ENCODE measurements at places on chromosomes 5 and 9.

DNA sequence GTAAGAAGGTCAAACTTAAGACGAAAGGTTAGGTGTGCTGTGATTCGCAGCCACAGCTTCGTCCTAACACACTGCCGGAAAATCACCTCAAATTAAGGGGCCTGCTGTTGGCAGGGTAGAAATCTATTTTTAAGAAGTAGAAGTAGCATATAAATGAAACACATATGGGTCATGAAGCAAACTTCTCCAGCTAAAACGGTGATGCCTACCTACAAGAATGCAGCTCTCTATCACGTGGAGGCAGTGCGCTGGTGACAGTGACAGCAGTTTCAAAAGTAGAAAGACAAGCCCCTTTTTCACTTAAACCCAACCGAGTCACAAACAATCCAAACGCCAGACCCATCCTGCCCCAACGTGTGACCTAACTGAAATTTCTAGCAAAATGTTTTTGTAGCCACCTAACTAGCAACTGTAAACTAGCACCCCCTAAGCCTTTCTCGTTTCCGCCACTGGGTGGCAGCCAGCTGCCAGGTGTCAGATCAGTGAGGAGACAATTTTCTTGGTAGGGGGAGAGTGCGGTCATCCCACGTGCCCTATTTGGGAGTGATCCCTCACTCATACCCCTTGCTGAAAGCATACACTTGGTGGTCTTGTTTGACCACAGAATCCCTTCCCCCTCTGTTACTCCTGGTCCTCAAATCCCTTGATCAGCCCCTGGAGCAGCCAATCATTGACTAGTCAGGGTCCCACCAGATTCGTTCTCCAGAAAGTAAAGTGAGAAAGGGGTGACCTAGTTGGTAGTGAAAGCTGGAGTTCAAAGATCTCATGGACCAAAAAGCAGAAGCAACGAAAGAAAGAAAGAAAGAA, 71.8 kb upstream of the MAMDC2 start:
- peak; percentile 51 for DNase-seq

DNA sequence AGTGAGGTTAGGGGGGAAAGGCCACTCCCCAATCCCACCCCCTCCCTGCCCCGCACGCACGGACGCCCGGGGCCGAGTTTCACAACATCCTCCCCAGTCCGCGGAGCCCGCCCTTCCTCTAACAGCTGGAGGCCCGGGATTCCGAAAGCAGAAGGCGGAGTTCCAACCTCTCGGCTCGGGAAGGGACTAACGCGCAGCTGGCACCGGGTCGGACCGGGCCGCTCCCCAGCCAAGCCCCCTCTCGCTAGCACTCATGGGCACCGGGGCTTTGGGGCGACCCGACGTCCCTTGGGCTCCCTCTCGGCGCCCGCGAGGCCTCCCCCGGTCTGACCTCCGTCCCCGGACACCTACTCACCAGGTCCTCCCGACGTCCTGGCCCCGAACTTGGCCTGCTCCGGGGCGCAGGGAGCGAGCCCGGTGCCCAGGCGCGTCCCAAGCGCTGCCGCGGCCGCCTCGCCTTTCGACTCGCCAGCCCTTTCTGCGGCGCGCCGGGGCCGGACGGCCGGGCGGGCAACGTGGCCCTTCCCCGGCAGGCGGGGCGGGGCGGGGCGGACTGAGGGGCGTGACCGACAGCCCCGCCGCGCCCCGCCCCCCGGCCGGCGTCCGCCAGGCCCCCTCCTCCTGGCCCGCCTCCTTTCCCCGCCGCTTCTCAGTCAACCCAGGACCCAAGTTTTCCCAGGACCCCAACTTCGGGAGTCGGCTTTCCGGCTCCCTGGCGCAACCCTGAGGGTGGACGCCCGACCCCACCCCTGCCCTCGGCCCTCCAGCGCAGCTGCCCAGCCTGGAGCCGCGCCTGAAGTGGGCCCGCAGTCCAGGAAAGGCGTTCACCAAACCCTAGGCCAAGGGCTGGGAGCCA, at the start of gene MGAT1:
Gene MGAT1, minus strand, starts transcription at position 482 of the 856 bp plus-strand sequence. CDS start 9,835 bp downstream, outside the sequence.
- DNase-seq: peak; percentile 79

DNA sequence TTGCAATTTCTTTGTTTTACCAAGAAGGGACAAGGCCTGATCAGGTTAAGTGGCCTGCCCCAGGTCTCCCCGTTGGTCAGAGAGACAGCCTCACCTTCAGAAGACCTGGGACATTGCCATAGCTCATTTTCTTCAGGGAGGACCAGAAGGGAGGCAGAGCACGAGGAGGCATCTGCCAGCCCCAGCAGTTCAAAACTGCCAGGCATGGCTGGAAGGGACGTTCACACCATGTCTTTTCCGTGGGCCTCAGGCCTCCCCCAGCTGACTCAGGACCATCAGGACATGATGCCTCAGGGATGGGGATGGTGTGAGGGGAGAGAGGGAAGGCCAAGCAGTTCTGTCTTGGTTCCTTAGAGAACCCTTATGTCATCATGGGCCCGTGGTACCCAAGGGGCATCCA, 16.5 kb downstream of the IGIP start:
- no peak for DNase-seq

GRCh38 chr5:2143646-2144353, 261.1 kb upstream of the IRX4 start:
- DNase-seq: no peak

GRCh38 chr5:142313682-142314081, 11.1 kb downstream of the SPRY4 start:
- no peak for DNase-seq

- peak; percentile 71 for DNase-seq
These were observed 963 bp upstream of the CAST start for GRCh38 chr5:96660971-96661854.

- no peak for DNase-seq
These were observed 372.1 kb upstream of the C9orf72 start for GRCh38 chr9:27945386-27945785.

DNA sequence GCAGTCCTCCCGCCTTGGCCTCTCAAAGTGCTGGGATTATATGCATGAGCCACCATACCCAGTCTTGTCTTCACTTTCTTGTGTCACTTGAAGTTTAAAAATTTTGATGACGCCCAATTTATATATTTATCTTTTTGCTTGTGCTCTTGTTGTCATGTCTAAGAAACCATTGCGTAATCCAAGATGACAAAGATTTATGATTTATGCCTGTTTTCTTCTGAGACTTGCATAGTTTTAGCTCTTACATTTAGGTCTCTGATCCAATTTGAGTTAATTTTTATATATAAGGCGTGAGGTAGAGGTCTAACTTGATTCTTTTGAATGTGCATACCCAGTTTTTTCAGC, 18.6 kb downstream of the ANKHD1 start:
- DNase-seq: no peak

GRCh38 chr5:156149213-156149612, 177.8 kb upstream of the SGCD start:
- no peak for DNase-seq

- DNase-seq: no peak
These were observed 112.2 kb downstream of the MAST4 start for GRCh38 chr5:66708368-66708767.

DNA sequence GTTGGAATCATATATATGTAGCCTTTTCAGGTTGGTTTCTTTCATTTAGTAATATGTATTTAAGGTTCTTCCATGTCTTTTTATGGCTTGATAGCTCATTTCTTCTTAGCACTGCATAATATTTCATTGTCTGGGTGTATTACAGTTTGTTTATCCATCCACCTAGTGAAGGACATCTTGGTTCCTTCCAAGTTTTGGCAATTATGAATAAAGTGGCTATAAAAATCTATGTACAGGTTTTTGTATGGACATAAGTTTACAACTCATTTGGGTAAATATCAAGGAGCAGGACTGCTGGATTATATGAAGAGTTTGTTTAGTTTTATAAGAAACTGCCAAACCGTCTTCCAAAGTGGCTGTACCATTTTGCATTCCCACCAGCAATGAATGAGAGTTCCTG, 11.7 kb downstream of the PPP6C start:
- DNase-seq: no peak

DNA sequence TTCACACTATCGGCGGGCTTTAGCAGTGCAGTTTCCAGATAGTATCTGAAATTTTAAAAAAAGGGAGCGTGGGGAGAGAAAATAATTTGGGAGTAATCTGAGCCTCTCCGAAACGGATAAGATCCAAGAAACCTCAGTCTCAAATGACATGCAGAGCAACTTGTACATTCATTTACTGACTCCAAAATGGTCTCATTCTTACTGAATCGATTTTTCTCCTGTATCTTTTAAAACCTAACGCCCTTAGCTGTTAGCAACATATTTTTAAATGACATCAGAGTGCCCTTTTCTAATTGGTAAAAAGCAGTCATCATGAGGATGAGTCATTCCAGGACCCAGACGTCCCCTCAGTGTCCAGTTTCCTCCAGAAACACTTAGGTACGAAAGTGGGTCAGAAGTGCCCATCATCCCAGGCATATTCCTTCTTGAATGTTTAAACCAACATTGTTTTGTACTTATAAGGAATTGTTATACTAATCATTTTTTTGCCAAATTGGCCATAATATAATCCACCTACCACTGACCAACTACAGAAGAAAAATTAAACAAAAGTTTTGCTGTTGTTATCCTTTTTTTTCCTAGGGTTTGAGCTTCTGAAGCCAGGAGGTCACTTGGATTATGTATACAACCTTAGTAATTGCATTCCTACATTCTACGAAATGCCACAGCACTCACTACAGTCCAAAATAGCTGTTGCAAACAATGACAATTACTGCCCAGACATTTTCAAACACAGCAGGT, 354.4 kb downstream of the ADAMTS6 start:
- no peak for DNase-seq

- DNase-seq: no peak
These were observed 4.4 kb upstream of the RAPGEF1 start for GRCh38 chr9:131744171-131744719.

DNA sequence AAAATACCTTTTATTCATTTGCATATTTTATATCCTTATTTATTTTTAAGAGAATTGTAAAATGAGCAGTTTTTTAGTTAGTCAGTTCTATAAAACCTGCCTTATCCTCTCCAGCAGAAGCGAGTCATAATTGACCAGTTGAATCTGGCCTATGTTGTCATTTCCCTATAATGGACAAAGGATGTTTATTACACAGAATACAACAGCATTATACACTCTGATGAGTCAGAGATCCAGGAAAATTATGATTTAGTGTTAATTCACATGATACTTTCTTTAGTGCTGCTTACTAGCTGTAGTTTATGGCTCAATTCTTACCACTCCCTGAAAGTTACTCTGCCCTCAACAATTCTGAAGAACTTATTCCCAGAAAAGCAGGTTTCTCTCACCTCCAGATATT, 26.8 kb upstream of the LURAP1L start:
- DNase-seq: no peak

DNA sequence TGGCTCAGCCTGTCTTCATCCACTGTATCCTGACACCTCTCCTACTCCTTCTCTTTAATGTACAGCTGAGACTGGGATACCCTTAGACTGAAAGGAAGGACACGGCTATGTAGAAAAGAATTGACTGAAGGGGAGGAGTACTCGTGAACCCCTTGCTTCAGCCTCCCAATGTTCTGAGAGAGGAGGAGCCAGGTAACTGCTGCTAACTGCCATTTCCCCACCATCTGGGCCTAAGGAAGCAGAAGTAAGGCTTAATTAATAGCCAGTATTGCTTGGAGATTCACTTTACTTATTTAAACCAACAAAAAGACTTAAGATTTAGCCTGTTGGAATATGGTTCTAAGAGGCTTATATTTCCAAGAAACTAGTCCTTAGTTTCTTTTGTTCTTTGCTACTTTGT, 18.8 kb upstream of the RGS3 start:
- no peak for DNase-seq

GRCh38 chr5:34005681-34006080, 2.2 kb downstream of the AMACR start:
- no peak for DNase-seq

- DNase-seq: peak; percentile 59
These were observed 50.1 kb upstream of the SMAD5 start for GRCh38 chr5:136082390-136083193.

- peak; percentile 40 for DNase-seq
These were observed 6.4 kb upstream of the TOR4A start for GRCh38 chr9:137270929-137271695.

- peak; percentile 10 for DNase-seq
These were observed 114.9 kb downstream of the TRIO start for GRCh38 chr5:14257995-14258403.

- DNase-seq: no peak
These were observed 158.2 kb upstream of the PPP2R2B start for GRCh38 chr5:147036691-147037245.

- no peak for DNase-seq
These were observed 10.0 kb upstream of the SEPTIN8 start for GRCh38 chr5:132787076-132787475.

DNA sequence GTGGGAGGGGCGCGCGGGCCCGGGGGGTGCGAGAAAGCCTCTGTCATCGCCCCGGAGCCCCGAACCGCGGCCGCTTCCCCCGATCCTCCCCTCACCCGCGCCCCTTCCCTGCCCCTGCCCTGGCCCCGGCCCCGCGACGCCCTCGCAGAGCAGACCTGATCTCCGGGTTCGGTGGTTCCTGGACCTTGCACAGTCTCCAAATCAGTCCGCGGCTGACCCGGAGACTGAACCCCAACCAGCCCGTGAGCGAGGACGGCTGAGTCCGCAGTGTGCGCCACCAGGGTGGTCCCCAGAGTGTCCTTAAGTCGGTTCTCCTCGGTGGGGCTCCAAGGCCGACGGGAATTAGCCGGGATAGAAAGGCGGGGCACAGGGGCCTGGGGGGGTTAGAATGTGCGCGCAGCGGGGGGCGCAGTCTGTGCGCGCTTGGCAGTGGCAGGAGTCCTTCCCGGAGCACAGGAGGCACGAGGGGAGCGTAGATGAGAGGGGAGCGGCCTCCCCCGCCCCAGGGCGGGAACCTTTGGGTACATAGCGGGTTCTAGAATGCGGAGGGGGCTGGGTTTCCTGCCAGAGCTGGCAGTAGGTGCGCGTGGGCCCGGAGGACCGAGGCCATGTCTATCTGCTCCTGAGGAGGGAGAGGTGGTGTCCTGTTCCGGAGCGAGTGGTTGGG, 779 bp downstream of the PKN3 start:
- DNase-seq: peak; percentile 42

DNA sequence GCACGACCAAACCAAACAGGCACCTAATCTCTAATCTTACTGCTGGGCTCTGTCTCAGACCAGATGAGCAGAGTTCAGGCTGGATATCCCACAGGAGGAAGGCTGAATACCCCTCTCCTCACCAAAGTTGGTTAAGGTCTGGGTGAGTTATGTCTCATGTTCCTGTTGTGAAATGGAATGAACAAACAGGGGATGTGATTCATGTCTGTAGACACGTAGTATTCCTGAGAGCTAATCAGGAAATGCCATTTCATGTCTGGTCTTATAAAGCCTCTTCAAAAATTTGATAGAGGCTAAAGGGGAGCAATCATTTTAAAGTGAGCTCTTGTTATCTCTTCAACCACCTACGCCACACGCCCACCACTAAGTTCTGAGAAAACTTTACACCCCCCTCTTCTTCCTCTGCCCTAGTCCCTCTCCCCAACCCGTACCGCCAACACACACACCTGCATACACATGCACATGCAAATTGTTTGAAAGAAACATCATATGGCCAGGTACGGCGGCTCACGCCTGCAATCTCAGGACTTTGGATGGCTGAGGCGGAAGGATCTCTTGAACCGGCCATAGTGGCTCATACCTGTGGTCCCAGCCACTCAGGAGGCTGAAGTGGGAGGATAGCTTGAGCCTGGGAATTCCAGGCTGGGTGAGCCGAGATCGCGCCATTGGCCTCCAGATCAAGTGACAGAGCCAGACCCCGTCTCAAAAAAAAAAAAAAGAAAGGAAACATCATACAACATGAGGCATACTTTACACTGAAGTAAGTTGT, 69.8 kb upstream of the RAI14 start:
- peak; percentile 18 for DNase-seq
